ENCODE measurements at places on chromosomes 4 and X.

- DNase-seq = no peak
Measured at GRCh38 chr4:7530932-7531639, 96.4 kb upstream of the PSAPL1 start.

DNA sequence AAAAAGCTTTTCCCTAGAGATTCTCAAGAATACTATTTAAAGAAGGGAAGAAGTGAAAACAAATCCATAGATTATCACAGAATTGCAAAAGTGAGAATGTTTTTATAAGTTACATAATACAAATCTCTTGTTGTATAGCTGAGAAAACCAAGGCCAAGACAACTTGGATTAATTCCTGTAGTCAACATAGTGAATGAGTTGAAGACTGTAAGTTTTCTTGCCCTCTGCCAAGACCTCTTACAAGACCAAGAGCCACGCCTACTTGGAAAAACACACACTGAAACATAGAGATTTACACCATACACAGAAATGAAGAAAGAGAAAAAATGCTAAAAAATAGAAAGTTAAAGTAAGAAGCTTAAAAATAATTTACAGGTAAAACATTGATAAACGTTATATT, 2024.0 kb downstream of the PCDH7 start:
- no peak for DNase-seq

DNA sequence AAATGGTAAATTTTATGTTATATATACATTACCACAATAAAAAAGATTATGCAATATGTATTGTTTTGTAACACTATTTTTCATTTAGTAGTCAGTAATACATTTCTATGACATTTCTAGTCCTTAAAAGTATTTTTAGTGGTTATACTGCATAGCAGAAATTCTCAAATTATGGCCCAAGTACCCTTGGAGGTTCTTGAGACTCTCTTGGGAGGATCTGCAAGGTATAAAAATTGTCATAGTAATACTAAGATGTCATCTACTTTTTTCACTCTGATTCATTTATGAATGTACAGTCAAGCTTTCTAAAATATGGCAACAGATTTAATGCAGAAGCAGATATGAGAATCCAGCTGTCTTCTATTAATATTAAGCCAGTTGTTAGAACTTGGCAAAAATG, 138.6 kb upstream of the NAP1L5 start:
- DNase-seq = no peak

DNA sequence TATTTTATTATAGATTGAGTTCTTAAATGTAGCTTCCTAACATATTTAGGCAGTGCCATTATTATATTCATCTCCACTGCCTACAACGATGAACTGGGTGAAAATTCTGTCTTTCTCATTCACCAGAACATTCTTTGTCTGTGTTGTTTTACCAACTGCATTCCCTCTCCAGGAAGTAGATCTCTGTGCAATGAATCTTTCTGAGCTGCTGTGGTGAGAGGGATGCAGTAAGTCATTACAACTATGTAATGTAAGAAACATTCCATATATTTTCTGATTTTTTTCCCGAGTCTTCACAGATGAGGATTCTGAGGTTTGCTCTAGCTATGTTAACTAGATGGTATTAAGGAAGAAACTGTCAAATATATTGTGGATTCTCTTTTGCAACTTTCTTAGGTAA, 811.9 kb upstream of the PCDH7 start:
- DNase-seq = no peak

- DNase-seq = no peak
Measured at GRCh38 chr4:146959692-146960091, 14.0 kb upstream of the TTC29 start.

GRCh38 chr4:169342906-169343564, 72.3 kb upstream of the SH3RF1 start:
- no peak for DNase-seq

DNA sequence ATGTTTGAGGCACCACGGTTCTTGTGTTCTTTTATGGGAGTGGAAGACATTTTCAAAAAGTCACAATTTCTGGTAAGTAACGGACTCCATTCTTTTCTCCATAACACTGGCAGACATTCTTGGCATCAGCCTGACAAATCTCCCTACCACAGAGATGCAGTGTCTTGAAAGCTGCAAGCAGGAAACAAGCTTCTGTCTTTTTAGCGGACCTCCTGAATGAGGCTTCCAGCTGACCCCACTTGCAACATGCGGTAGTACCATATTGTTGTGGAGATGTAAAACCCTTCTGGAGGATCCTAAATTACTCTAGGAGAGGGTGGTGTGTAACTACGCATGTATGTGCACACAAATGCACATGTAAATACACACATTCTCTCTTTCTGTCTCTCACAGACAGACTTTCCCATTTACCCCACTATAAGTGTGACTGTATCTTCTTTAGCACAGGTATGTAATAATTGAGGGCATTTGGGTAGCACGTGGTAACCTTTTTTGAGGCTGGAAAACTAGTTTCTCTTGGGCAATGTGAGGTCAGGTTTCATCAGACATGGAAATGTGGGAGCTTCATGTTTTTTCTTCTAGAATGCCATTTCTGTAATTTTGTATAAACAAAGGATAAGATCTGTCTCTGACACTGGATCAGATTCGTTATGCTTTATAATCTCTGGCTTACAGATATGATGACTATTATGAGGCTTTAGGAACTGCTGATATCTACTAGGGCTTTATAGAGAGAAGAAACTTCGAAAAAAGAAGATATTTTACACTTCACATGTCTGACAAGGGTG, 130.1 kb downstream of the MGST2 start:
- DNase-seq = no peak

GRCh38 chr4:81494031-81494431, 22.3 kb upstream of the RASGEF1B start:
- no peak for DNase-seq

- DNase-seq = no peak
Measured at GRCh38 chrX:63581906-63582305, 203.1 kb downstream of the ARHGEF9 start.

GRCh38 chr4:150510176-150510865, 71.6 kb upstream of the MAB21L2 start:
- no peak for DNase-seq

- DNase-seq = no peak
Measured at GRCh38 chr4:173264684-173265185, 69.4 kb downstream of the HMGB2 start.

DNA sequence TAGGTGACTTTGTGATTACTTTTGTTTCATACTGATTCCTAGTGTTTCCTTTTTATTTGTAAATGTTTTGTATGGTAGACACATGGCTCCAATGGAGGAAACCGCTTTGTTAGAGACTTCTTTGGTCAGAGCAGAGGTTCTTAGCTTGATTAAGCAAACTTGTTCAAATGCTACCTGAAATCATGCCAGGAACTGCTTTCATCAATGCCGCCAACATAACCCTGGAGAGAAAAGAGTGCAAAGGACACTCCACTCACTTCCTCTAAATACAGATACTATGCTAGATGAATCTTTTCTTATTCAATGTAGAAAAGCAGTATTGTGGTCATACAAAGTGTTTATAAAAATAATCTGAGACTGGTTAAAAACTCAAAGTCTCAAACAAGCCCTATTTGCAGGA, 25.7 kb upstream of the COX7B2 start:
- DNase-seq = no peak

DNA sequence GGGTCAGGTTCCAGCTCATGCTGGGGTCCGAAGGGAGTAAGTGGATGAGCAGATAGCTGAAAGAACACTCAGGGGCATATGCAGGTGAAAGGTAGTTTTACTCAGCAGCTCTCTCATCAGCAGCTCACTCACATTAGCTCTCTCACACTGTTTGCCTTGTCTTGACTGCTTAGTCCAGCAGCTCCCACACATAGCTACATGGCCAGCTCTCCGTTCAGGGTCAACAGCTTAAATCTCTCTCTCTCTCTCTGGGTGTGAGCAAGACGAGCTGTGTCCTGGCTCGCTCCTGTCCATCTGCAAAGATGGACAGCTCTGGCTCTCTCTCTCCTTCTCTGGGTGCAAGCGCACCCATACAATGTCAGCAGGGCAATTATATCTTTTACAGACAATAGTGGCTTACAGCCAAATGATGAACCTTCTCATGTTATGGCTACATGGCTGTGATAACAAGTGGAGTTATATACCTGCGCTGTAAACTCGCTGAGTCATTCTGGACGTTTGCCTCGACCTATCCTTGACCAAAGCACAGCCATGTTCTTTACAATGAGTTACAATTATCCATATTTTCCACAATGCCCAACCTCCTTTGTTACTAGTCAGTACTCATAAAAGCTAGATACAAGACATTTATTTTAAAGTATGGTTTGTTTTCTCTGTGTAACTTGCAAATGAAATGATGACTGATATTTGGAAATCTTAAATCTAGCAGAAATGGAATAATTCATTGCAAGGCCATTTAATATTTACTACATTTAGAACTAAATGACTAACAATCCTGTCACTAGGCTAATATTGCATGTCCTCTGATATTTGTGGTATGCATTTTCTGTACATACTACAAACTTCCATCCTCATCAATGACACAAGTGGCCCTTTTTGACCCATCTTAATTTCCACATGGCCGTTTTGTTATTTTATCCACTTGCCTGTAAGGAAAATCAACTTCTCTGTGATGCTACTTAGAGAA, 9.3 kb downstream of the PAPSS1 start:
- no peak for DNase-seq

GRCh38 chr4:152009031-152009670, 248.3 kb upstream of the GATB start:
- no peak for DNase-seq

DNA sequence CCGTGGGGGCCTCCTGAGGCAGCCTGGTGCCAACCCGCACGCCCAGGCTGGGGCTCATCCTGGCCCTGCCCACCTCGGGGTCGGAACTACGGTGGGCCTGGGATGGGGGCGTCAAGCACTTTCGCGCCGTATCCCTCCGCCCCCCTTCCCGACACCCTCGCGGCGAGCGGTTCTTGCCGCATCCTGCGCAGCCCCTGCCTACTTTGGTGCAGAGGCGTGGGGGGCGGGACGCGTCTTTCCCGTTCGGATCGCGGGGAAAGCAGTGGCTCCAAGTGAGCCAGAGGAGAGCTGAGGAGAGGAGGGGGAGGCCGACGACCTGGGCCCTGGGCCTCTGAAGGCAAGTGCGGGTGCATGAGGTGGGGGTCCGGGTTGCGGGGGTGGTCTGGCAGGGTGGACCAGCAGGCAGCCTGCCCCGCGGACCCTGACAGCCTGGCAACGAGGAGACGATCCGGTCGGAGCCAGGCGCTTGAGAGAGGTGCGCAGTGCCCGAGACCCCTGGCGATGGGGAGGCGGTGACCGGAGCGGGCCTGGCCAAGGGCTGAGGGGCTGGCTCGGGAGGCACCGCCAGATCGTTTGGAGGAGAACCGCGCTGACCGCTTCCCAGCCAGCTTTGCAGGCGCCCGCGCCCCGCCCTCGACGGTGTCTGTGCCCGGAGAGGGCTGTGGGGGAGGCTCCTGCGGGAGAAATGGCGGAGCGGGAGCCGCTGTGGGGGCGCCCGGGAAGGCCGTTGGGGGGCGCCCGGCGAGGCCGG, at the start of gene GPRASP2:
TSS of gene GPRASP2 (plus strand) at position 233 of the 751 bp plus-strand sequence. CDS start 2,422 bp downstream, outside the sequence.
- DNase-seq = peak; percentile 9

GRCh38 chrX:154712781-154713740, 37.8 kb downstream of the GAB3 start:
- no peak for DNase-seq

- no peak for DNase-seq
Measured at GRCh38 chrX:153969125-153969903, 2.3 kb downstream of the HCFC1 start.

- DNase-seq = peak; percentile 52
Measured at GRCh38 chrX:49291615-49292337, 11.7 kb upstream of the GAGE10 start.

- DNase-seq = no peak
Measured at GRCh38 chr4:84470204-84470785, 28.8 kb downstream of the NKX6-1 start.

- DNase-seq = no peak
Measured at GRCh38 chr4:118920247-118920646, 31.6 kb downstream of the SYNPO2 start.

DNA sequence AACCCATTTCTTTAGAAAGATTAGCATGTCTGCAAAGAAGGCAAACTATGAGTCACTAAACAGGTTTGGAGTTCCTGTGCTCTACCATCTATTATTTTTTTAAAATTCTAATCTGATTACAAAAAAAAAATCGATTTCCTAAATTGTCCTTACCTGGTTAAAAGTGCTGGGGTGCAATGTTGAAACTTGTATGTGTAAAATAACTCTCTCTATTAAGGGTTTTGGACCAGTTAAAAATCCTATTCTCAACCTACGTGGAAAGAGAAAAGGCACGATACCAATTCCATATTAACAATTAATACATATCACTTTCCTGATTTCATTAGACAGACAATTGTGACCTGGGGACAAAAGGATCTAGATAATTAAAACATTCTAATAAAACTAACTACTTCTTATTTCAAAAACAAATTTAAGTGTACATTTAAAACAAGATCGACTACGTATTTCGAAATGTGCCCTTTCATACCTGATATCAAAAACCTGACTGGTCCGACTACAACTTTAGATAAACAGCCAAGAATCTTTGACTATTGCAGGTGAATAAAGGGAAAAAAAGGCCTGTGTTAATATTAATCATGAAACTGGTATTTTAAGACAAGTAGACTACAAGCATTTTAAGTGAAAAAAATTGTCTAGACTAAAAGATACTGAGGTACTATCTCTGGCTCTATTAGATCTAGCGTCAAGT, 21.2 kb downstream of the AADAT start:
- DNase-seq = no peak

GRCh38 chrX:115367951-115368350, 78.4 kb downstream of the LUZP4 start:
- no peak for DNase-seq

DNA sequence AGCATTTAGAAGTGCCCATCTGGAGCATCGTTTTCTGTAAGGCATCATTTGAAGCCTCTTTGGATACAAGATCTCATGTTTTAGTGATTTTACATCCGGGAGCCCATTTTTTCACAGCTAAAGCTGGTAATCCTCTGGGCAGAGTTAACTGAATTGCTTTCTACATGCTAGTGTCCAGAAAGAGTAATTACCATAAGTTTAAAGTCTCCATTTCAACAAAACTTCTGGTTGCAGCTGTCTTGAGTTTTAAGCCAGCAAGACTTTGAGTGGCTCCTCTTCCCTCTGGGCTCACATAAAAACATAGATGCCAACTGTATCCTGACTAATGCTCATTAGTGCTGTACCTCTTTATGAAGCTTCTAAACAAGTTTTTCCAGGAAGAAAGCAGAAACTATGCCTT, 65.4 kb downstream of the GPRIN3 start:
- no peak for DNase-seq

- peak; percentile 40 for DNase-seq
Measured at GRCh38 chrX:118847676-118848075, 24.1 kb downstream of the ZCCHC12 start.

DNA sequence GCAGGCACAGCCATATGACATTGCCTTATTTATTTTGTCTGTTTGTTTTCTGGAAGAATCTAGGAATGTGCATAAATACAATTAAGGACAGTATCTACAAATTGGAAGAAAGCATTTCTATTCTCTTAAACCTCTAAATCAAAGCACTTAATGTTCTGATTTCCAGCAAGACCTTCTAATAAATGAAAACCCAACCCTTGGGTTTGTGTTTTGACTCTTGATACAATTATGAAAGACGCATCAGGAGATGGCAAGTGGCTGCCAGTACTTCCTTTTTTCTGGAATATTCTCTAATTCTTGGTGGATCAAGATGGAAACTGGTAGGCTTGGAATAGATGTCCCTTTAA, 437 bp upstream of the CPE start:
- no peak for DNase-seq

- DNase-seq = no peak
Measured at GRCh38 chr4:102103368-102103767, 241.9 kb downstream of the SLC39A8 start.

Data from HuH-7 (cell line).